ENCODE measurements at places on chromosomes 5 and 9.

DNA sequence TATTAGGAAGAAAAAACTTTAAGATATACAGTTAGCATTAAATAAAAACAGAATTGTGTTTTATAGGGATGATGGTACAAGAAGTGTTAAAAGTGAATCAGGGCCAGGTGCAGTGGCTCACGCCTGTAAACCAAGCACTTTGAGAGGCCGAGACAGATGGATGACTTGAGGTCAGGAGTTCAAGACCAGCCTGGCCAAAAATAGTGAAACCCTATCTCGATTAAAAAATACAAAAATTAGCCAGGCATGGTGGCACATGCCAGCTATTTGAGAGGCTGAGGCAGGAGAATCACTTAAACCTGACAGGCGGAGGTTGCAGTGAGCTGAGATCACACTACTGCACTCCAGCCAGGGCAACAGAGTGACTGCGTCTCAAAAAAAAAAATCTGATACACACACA, 282.9 kb upstream of the ATP10B start:
- DNase-seq, result no peak

- no peak for DNase-seq
Measured at GRCh38 chr5:133429046-133429445, 183.3 kb downstream of the FSTL4 start.

DNA sequence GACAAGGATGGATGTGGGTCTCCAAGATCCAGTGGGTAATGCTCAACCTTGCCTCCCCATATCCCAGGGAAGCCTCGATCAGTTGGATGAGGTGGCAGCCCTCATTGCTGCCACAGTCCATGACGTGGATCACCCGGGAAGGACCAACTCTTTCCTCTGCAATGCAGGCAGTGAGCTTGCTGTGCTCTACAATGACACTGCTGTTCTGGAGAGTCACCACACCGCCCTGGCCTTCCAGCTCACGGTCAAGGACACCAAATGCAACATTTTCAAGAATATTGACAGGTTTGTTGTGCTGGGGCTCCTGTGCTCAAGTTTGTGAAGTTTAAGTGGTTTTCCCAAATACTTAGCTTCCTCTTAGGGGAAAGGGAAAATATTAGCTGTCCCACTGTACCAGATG, 74.0 kb downstream of the WDR41 start:
- no peak for DNase-seq

DNA sequence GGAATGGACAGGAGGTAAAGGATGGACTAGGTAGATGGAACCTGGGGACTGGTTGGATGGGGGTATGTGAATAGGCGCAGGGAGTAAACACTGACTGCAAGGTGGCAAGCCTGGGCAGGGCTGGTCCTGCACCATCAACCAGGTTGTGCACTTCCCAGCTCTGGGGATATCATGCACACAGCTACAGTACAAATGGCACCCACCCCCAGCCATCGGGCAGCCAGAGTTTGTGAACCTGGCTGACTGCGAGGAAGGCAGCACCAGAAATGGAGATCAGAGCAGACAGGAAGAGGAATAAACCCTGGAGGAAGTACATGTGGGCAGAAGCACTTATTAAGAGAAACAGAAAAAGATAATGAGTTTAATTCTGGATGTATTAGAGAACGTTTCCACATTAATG, 229.1 kb downstream of the ESM1 start:
- no peak for DNase-seq

DNA sequence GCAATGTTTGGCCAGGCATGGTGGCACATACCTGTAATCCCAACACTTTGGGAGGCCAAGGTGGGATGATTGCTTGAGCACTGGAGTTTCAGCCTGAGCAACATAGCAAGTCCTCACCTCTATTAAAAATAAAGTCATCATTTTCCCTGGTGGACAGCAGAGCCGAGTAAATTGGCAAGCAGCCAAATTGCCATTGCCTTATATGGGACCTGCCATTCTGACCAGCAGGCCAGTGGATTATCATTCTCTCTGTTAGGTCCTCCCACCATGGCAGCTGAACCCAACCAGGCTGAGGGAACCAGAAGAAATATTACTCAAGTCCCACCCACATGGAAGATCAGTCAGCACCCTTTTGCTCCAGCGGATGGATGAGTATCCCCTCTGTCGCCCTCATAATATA, 1829.9 kb downstream of the EFNA5 start:
- no peak for DNase-seq

DNA sequence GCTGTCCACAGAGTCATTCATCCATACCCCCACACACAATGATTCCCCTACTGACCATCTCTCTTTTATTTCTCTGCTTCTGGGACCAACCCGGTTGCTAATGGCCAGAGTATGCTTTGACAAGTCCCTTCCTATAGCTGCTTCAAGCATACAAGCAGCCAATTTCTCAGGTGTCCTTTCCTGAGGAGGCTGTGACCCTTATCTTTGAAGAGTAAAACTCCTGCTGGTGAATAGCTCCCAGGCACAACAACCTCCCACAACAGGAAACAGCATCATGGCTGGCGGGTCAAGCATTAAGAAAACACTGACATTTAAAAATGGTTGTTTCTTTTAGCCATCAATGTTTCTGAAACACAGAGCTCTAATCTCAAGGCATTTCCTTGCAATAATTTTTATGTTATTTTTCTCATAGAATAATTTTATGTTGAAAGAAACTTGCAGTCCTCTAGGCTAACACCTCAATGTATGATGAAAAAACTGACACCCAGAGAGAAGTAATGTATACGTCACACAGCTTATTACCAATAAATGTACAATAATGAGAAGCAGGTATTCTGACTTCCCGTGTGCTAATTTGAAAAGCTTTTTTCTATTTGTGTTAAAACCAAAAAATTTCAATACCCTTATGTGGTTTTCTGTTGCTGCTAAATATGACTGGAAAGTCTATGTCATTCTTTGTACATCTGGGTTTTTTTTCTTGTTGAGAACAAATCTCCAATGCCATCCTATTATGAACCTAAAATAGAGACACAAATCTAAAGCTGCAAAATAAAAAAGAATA, 7.5 kb upstream of the PAM start:
- DNase-seq, result no peak

DNA sequence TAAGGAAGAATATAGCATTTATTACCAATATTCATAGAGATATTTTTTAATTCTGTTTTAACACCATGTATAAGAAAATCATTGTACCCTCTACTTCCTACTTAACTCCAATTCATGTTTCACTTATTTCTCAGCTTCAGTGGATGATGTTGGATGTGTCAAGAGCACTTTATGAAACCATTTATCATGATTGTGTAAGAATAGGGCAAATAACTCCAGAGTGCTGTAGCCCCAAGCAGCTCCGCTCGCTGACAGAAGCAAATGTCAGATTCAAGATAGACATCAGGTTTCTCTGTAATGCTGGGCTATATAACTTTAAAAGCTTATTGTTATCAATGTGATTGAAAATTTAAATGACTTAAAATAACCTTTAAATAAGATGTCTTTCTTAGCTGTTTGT, 50.4 kb downstream of the MAST4 start:
- no peak for DNase-seq

DNA sequence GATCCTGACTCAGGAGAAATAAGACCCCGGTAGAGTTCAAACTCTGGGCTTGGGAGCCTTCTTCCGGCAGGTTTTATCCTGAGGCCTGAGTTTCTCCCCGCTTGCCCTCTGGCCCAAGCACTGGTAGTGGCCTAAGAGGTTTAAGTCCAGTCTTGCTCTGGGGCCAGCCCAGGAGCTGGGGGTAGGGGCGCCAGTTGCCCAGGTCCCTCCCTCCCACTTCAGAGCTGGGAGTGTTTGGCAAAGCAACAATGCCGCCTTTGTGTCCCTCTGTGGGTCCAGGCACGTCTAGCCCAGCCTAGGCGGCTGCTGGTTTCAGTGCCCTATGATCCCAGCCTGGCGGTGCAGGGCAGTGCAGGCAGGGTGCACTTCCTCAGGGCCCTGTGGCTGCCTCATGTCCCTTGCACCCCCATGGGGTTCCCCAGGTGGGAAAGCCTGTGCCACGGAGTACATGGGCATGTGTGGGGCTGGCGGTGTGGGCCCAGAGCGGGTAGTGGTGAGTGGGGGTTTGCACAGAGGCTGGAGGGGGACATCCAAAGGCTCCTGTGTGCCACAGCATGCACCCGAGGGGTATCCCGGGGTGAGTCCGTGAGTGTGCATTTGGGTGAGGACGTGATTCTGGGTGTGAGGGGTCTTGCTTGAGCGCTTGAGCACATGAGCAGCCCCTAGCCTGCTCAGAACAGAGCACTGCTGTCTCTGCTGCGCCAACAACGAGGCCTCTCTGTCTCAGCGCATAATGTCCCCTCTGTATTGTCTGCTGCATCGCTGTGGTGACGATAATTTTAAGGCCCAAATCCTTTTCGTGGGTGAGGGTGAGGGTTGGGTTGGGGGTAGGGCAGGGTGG, 61.7 kb upstream of the PSD2 start:
- no peak for DNase-seq
